GM23248 (cell line): ENCODE measurements at places on chromosomes 13 and 19.

GRCh38 chr13:28658539-28658795 is 463 bp upstream of the POMP start:
- DNase-seq, result no peak

- no peak for DNase-seq
These were observed at the start of gene KLK8 for GRCh38 chr19:51001515-51001914. Gene KLK8, minus strand, starts transcription at chr19:51001604. Its CDS starts 437 bp downstream, at chr19:51001167.

GRCh38 chr13:75052616-75053015 is 429.4 kb downstream of the TBC1D4 start:
- no peak for DNase-seq

GRCh38 chr13:50366488-50367174 is 351.4 kb downstream of the KCNRG start:
- no peak for DNase-seq

GRCh38 chr13:94329754-94330551 is 149.5 kb downstream of the DCT start:
- DNase-seq, result peak; percentile 92

GRCh38 chr19:16581971-16582343 is 9.7 kb upstream of the SLC35E1 start:
- DNase-seq, result peak; percentile 56

DNA sequence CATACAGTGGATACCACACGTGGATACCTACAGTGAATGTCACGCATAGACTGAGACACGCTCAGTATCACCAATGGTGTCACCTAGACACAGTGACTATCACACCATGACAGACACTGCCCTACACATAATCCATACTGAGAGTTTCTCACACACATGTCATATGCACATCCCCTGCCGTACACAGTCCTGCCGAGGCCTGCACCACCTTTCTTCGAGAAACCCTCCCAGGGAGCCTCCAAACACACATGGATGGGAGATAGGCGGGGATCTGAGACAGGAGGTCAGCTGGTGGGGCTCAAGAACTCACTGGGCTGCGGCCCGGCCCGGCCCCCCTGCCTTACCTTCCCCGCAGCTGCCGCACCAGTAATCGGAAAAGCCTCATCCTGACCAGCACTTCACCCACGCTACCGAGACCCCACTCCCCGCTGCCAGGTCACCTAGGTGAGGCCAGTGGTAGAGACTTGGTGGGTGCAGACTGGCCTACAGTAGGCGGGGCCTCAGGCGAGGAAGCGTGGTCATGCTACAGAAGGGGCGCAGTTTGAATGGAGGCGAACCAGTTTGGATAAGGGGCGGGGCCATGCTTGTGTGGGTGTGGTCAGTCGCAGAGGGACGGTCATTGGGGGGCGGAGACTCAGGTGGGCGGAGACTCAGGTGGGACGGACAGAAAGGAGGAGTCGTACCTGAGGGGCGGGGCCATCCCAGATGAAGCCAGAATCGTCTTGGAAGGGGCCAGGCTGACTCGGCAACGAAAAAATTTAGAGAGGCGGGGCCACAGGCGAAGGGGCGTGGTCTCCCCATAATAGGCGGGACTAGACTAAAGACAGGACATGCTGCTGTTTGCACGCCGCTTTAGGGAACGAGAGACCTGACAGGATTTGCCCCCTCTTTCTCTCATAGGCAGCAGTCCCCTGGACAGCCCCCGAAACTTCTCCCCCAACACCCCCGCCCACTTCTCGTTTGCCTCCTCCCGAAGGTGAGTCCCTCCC is 2.1 kb downstream of the MAST1 start:
- DNase-seq, result peak; percentile 86
